ENCODE measurements at places on chromosomes 3 and 15. TPM values are rescaled to one million over a fixed set of nuclear protein-coding genes. Genes with fewer than 3 reads are reported as not detected.

DNA sequence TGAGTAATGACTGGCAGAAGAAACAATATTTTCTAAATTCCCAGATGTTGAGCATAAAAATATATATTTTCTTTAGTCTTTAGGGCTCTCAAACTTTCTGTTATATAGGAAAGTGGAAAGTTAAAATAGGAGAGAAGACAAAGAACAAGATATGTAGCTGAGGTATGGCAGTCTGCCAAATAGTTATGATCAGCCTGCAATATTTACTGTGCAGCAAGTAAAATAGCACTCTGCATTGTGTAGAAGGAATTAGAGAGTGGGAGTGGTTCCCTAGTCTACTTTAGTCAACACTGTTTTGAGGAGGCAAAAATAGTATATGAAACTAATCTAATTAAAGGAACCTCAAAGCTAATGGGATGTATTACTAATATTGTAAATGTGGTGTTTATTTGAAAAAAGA lies 978.1 kb upstream of the ALCAM start:
- H3K4me3 ChIP-seq: no peak overlapping the region
- H3K36me3 ChIP-seq: no peaks in the 10 kb centered on the region
- H3K27me3 ChIP-seq: no peaks in the 10 kb centered on the region
- H3K4me1 ChIP-seq: no peaks in the 10 kb centered on the region
- no peak overlapping the region for H3K27ac ChIP-seq

DNA sequence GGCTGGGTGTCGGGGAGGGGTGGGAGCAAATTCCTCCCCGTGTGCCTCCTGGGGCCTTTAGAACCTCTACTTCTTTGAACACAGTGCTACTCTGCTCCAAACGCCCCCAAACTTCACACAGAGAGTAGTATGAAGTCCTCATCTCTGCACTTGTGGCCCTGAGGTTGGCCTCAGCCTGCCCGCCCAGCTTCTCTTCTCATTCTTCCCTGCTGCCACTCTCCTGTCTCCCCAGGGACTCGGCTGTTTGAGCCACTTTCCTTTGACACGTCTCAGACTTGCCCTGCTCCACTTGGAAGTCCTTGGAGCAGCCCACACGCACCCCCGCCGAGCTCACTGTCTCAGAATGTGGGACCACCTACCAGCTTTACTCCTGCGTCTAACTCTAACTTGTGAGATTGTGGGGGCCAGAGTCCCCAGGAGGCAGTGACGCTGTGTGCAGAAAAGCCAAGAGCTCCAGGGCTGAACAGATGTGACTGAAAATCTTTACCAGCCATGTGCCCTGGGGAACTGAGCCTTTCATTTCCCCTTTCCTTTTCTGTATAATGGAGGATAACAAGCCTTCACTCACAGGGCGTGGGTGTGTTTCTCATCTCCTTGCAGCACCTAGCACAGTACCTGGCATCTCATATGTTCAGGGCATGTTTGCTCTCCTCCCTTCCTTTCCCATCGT lies 233.6 kb upstream of the CTDSPL start:
- H3K27me3 ChIP-seq: no peaks in the 10 kb centered on the region
- no peak overlapping the region for H3K27ac ChIP-seq
- H3K36me3 ChIP-seq: peaks cover 13% of the 10 kb centered on the region

DNA sequence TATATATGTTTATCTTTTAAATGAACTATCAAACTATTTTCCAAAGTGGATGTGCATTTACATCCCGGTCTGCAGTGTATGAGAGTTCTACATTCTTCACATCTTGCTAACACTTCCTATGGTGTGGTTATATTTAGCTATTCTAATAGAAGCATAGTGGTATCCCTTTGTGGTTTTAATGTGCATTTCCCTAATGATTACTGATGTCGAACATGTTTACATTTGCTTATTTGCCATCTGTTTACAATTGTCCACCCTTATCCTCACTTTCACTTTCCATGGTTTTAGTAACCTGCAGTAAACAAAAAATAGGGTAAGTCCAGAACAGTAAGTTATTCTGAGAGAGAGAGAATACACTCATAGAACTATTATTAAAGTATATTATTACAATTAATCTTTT lies 360.5 kb upstream of the NAALADL2 start:
- no peak overlapping the region for H3K4me3 ChIP-seq
- no peaks in the 10 kb centered on the region for H3K36me3 ChIP-seq
- no peak for DNase-seq
- H3K27ac ChIP-seq: no peak overlapping the region

Gene SPINT1
- total RNA-seq: 4.6 TPM

DNA sequence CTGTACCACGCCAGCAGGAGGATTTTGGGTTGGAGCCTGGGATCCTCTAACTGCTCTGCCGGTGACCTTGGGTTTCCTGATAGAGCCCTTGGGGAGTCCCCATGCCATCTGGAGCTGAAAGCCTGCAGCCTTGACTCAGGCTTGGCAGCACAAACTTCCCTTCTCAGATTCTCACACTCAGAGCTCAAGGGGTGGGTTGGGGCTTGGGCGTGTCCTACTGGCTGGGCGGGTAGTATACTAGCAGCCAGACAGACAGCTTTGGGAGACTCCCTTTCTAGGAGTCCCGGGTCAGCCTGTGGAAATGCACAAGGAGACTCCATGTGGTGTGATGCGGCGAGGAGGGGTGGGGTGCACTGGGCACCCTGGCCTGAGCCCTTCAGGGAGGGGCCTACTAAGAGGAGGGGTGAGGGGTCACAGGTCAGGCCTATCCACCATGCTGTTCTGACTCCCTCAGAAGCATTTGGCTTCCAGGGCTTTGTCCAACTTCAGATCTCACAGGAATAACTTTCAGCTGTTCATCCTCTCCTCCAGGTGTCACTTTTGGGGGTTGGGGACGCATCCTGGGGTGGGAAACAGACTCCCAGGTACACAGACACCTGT lies 21.6 kb upstream of the PLXNA1 start:
- no peaks in the 10 kb centered on the region for H3K36me3 ChIP-seq
- peaks cover 16% of the 10 kb centered on the region for H3K4me1 ChIP-seq

DNA sequence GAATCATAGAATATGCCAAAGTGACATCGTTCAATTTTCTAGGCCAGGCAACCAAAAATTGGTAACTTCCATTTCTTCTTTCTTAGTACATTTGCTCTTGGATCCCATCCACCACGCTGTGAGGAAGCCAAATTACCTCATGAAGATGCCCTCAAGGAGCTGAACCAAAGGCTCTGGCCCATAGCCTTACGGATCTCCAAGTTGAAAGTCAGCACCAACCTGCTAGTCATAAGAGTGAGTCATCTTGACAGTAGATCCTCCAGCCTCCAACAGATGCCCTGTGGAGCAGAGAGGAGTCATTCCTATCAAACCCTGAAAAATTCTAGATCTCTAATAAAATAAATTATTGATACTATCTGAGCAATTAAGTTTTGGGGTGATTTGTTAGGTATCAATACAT lies 322.5 kb upstream of the COL8A1 start:
- peaks cover 30% of the 10 kb centered on the region for H3K4me1 ChIP-seq
- no peaks in the 10 kb centered on the region for H3K27me3 ChIP-seq
- H3K36me3 ChIP-seq: no peaks in the 10 kb centered on the region
- no peak for DNase-seq
- H3K4me3 ChIP-seq: no peak overlapping the region

- no peak overlapping the region for H3K4me3 ChIP-seq
- no peaks in the 10 kb centered on the region for H3K27me3 ChIP-seq
- H3K36me3 ChIP-seq: no peaks in the 10 kb centered on the region
- H3K4me1 ChIP-seq: no peaks in the 10 kb centered on the region
Measured at GRCh38 chr3:66860771-66861170, 137.3 kb upstream of the KBTBD8 start.

- no peaks in the 10 kb centered on the region for H3K4me1 ChIP-seq
- no peaks in the 10 kb centered on the region for H3K36me3 ChIP-seq
- H3K27ac ChIP-seq: no peak overlapping the region
- DNase-seq: no peak
- H3K4me3 ChIP-seq: no peak overlapping the region
Measured at GRCh38 chr15:51658664-51659063, 22.6 kb upstream of the SCG3 start.

DNA sequence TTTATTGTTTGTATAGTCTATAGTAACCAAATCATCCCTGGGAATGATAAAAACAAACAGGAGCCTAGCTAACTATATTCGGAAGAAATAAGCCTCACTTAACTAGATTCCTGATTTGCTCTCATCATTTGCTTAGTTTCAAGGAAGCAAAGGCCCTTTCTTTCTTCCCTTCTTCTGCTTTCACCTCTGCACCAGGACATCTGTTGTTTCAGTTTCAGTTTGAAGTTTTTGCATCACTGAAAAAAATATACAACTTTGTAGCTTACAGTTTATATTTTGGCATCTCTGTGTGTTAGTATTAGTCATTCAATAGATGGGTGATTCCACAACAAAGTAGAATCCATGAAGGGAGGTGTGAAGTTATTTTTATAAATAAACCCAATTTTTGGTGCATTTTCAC lies 113.6 kb upstream of the SNTN start:
- H3K4me1 ChIP-seq: no peaks in the 10 kb centered on the region
- no peak overlapping the region for H3K4me3 ChIP-seq
- H3K36me3 ChIP-seq: no peaks in the 10 kb centered on the region
- H3K27me3 ChIP-seq: no peaks in the 10 kb centered on the region
- no peak overlapping the region for H3K27ac ChIP-seq

- no peak for DNase-seq
- no peak overlapping the region for H3K4me3 ChIP-seq
- H3K27me3 ChIP-seq: no peaks in the 10 kb centered on the region
- peaks cover 54% of the 10 kb centered on the region for H3K4me1 ChIP-seq
- peaks cover 25% of the 10 kb centered on the region for H3K36me3 ChIP-seq
Measured at GRCh38 chr3:156693166-156693565, 18.8 kb downstream of the TIPARP start.

DNA sequence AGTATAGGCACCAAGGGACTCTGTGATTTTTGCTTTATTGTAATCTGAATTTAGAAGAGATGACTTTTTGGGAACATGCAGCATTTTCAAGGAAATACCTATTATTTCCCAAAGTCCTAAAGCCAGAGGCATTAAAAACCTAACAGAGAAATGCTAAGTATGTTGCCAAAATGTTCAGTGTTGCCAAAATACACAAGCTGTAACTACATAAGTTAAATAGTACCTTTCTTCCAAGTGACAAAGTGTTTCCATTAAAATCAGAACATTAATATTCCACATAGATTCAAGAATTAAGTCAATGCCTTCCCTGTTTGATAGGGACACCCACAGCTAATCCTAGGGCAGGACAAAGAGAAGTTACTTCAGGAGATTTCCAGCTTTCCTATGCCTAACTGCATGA lies 42.0 kb downstream of the MKRN2 start:
- H3K27ac ChIP-seq: peak overlapping the region; percentile 42
- no peak for DNase-seq
- H3K36me3 ChIP-seq: peaks cover 29% of the 10 kb centered on the region
- H3K27me3 ChIP-seq: no peaks in the 10 kb centered on the region
- no peak overlapping the region for H3K4me3 ChIP-seq
- H3K4me1 ChIP-seq: peaks cover 7% of the 10 kb centered on the region

DNA sequence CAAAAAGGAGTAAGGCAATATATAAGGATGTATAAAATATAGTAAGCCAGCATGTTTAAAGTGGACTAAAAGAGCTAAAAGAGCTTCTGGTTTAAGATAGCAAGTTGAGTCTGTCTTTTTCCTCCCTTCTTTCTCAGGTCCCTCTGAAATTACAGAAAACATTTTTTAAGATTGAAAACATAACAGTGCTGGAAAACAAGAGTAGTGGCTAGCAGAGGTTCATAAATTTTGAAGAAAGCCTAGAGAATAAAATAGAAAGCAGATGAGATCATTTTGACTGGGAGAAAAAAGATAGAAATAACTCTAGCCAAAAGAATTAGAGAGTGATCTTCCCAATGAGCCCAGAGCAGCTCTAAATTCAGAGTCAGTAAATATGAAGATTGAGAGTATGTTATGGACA lies 41.9 kb downstream of the ATP8B4 start:
- H3K4me1 ChIP-seq: no peaks in the 10 kb centered on the region
- DNase-seq: no peak
- H3K4me3 ChIP-seq: no peak overlapping the region
- H3K27ac ChIP-seq: no peak overlapping the region
- H3K36me3 ChIP-seq: no peaks in the 10 kb centered on the region

Gene PRR20G
- not detected for total RNA-seq

DNA sequence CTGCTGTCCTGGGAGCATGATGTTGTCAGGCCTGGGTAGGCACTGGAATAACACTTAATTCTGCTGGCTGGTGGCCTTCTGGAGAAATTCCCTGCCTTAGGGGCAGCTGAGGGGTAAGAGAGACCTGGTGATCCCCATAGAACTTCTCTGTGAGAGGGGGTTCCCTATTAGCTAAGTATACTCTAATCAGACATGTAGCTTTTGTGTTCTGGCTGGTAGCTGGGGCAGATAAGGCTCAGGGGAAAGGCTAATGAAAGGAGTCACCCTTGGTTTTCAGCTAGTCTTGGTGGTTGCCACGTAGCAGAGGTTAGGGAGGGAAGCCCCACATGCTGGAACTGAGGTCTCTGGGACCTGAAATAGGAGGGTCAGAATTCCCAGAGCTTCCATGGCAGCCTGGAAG lies 952 bp upstream of the HDDC3 start:
- H3K27ac ChIP-seq: peak overlapping the region; percentile 73
- no peaks in the 10 kb centered on the region for H3K27me3 ChIP-seq
- DNase-seq: no peak

Gene AAGAB
- 26.7 TPM for total RNA-seq

GRCh38 chr3:192653862-192654261 lies 73.5 kb downstream of the FGF12 start:
- H3K27me3 ChIP-seq: no peaks in the 10 kb centered on the region
- no peak for DNase-seq
- no peak overlapping the region for H3K4me3 ChIP-seq
- no peaks in the 10 kb centered on the region for H3K36me3 ChIP-seq

Gene KLHL6
- total RNA-seq: 10.2 TPM

- no peak overlapping the region for H3K27ac ChIP-seq
- H3K36me3 ChIP-seq: no peaks in the 10 kb centered on the region
- H3K27me3 ChIP-seq: no peaks in the 10 kb centered on the region
- no peak for DNase-seq
Measured at GRCh38 chr3:143321058-143321769, 201.6 kb downstream of the CHST2 start.

Gene NCEH1
- 7.1 TPM for total RNA-seq

DNA sequence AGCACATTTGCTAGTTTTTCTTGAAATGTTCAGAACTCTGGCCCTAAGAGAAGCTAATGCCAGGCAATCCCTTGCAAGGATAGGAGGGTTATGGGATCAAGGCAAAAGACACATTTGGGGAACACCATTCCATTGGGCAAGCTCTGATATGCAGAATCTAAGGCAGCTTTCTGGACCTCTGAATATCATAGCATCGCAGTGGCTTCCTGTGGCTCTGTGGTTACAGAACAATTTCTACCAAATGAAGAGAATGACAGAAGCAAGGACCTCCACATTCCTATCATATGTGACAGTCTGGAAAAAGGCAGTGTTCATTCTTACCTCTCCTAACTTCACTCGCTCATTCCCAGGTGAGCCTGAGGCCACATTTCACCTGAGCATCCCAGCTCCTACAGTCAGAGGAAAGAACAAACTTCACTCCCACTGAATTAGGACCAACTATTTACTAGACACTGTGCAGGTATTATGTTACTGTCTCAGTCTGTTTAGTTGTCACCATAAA lies 836.1 kb upstream of the CFAP20DC start:
- no peaks in the 10 kb centered on the region for H3K27me3 ChIP-seq
- no peaks in the 10 kb centered on the region for H3K4me1 ChIP-seq
- no peak for DNase-seq
- no peak overlapping the region for H3K27ac ChIP-seq
- no peak overlapping the region for H3K4me3 ChIP-seq
- H3K36me3 ChIP-seq: no peaks in the 10 kb centered on the region

Gene ATP13A4
- 0.78 TPM for total RNA-seq

Data from thoracic aorta (tissue), 2 donors.